ENCODE measurements at places on chromosomes 7 and 10.

GRCh38 chr10:97069576-97070362, 116.0 kb downstream of the SLIT1 start:
- no peak for DNase-seq

- DNase-seq: no peak
These were observed 57.7 kb downstream of the C10orf105 start for GRCh38 chr10:71661779-71662336.

DNA sequence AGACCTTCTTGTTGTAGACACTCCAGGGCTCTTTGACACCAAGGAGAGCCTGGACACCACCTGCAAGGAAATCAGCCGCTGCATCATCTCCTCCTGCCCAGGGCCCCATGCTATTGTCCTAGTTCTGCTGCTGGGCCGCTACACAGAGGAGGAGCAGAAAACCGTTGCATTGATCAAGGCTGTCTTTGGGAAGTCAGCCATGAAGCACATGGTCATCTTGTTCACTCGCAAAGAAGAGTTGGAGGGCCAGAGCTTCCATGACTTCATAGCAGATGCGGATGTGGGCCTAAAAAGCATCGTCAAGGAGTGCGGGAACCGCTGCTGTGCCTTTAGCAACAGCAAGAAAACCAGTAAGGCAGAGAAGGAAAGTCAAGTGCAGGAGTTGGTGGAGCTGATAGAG, 5.5 kb downstream of the GIMAP7 start:
- no peak for DNase-seq

DNA sequence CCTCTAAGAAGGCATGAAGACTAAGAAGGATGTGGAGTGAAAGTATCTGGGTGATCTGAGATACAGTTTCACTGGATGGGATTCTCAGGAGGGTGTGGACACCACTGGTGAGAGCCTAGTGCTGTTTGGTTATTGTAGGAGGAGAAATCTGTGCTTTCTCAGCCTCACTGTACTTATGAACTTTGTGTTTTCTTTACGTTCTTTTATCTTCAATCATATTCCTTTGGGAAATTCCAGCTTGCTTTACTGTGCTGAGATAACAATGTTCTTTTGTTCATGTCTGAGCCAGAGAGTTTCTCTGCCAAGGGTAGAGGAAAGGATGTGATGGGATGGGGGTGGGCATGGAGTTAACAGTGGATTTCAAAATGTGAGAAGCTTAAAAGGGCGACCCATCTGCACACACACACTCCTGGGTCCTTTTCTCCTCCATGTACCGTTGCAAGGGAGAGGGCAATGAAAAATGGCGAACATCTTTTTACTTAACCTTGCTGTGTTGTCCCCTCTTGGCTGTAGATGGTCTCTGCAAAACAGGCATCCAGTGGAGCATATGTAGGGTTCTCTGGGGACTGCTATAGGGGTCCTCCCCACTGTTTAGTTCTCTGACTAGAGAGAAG, 25.0 kb upstream of the TAX1BP1 start:
- no peak for DNase-seq

DNA sequence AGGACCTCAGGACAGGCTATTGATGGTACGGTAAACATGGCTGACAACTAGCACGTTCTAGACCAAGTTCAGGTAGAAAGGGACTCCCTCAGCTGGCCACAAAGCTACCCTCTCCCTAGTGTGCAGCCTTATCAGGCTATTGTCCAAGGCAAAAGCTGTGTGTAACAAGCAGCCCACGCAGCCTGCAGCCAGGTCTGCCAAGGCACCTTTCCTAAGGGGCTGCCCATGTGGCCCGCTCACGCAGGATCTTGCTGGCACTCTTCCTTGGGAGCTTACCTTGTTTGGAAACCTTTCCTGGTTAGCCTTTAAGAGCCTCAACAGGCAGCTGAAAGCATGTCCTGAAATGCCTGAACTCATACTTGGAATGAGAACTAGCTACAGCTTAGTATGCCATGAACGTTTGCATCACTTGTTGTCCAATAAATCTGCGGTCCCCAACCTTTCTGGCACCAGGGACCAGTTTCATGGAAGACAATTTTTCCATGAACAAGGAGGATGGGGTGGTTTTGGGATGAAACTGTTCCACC, 51.7 kb downstream of the SYPL1 start:
- no peak for DNase-seq

- DNase-seq: peak; percentile 25
These were observed 566.7 kb upstream of the NRP1 start for GRCh38 chr10:33901166-33901565.

- DNase-seq: no peak
These were observed 105.9 kb upstream of the TMEM168 start for GRCh38 chr7:112896026-112896601.

DNA sequence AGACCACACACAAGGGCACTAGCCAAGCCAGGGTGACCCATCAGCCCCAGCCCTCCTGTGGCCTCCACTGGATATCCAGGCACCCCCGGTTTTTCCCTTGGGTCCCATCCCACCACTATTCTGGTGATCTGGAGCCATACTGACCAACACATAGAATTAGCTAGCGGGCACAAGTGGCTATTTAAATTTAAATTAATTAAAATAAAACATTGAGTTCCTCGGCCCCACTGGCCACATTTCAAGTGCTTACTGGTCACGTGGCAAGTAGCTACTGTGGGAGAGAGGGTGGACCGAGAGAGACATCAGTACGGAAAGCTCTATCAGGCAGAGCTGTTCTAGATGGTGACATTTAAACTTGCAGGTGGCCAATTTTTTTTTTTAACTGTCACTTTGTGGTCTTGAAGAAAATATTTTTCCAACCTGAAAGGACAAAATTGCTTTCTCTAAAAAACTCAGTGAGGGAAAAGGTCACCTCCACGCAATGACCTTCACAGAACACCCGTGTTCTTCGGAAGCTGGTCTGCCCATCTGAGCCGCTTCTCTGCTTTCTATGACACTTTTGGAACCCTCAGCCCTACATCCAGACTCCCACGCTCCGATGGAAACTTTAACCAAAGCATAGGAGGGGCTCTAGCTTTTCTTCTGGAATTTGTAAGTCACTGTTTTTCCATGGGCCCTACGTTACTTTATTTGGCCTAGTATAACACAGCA, 30.0 kb downstream of the HIPK2 start:
- no peak for DNase-seq

GRCh38 chr7:148472406-148472805, 118.2 kb upstream of the C7orf33 start:
- no peak for DNase-seq

DNA sequence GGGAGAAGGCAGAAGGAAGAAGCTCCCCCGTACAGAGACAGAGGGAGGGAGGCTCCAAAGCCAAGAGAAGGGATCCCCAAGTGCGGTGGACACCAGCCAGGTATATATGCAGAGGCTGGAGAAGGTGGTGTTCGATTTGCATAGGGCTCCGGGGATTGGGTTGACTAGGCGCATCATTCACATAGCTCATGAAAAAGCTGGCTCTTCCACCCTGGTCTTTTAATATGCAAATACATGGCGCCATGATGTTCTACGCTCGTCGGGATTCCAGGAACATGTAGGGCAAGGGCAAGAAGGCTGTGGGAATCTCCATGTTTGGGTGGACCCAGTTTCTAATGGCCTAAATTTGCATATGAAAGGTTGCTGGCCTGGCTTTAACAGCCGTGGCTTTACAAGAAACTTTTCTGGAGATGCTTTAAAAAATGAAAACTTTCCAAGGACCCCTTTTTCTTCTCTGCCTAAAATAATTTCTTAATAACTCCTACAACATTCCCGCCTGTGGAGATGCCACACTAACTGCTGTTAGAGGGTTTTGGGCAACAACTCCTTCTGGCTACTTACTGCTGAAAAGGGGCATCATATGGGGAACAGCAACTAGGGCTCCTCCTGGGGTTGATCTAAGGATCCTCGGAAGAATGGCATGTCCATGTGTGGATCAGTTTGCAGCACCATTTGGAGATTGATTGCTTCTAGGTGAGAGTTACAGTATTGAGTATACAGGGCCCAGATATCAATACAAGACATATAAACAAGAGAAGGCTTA, 28.3 kb downstream of the C1GALT1 start:
- no peak for DNase-seq

DNA sequence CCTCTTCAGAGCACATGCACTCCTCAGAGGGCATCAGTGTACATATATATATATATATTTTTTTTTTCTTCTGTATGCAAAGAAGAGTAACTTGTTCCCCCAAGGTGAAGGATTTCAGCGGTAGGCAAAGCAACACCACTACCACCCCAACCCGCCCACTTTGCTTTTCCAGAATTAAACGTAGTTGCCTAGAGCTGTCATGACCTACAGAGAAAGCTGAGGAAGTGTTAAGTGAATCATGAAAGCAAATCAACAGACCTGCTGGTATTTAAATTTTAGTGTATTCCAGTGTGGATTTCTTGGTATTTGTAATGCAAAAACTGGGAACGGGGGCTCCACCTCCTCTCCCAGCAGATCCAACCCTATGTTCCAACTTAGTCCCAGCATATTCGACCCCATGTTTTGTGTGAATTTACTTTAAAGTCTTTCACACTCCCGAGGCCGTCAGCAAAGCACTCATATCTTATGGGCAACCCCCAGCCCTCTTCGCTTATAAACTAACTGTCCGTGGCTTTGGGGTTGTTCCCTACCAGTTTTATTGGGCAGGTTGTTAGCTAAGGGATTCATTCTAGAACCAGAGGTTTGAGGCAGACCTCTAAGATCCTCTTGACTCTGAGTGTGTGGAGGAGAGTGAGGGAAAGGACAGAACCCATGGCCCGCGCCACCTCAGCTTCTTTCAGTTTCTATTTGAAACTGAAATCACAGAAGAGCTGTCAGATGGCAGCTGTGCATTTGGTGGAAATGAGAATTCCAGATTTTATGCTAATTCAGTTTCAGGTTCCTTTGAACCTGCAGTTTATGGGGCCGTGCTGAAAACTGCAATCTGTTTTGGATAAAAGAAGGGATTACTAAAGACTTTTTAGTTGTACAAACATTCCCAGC, 450.2 kb upstream of the GALNT17 start:
- no peak for DNase-seq

- no peak for DNase-seq
These were observed 172.3 kb downstream of the CACNB2 start for GRCh38 chr10:18312374-18313139.

GRCh38 chr7:118232837-118233236, 8.3 kb downstream of the ANKRD7 start:
- no peak for DNase-seq

GRCh38 chr10:119409906-119410305, 132.6 kb downstream of the RGS10 start:
- no peak for DNase-seq

- no peak for DNase-seq
These were observed 329.2 kb upstream of the COBL start for GRCh38 chr7:51645702-51646298.

- DNase-seq: no peak
These were observed 145.1 kb downstream of the GNAI1 start for GRCh38 chr7:80279760-80280159.

GRCh38 chr10:70053841-70054288, 1.2 kb downstream of the MACROH2A2 start:
- no peak for DNase-seq

- DNase-seq: no peak
These were observed 20.1 kb downstream of the MGAM2 start for GRCh38 chr7:142131439-142132185.

DNA sequence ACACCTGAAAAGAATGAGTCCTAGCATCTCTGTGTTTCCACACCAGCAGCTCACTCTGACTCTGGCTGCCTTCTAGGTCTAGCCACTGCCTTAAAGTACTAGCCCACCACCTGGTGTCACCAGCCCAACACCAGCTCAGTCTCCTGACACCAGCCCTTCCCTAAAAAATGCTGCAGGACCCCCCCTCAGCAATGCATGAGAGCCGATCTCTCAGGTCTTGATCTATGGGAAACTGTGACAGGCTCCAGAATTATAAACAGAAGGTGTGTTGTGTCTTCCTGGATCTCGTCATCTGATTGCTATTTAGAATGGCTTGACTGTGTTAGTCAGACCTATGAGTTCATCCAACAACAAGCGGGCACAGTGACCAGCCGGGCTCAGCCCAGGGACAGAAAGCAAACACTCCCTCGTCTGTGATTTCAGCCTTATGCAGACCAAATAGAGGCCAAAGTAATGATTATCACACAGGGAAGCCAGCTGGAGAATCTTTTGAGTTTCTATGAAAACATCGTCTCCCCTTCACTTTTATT, 66.6 kb downstream of the CUBN start:
- DNase-seq: peak; percentile 74

DNA sequence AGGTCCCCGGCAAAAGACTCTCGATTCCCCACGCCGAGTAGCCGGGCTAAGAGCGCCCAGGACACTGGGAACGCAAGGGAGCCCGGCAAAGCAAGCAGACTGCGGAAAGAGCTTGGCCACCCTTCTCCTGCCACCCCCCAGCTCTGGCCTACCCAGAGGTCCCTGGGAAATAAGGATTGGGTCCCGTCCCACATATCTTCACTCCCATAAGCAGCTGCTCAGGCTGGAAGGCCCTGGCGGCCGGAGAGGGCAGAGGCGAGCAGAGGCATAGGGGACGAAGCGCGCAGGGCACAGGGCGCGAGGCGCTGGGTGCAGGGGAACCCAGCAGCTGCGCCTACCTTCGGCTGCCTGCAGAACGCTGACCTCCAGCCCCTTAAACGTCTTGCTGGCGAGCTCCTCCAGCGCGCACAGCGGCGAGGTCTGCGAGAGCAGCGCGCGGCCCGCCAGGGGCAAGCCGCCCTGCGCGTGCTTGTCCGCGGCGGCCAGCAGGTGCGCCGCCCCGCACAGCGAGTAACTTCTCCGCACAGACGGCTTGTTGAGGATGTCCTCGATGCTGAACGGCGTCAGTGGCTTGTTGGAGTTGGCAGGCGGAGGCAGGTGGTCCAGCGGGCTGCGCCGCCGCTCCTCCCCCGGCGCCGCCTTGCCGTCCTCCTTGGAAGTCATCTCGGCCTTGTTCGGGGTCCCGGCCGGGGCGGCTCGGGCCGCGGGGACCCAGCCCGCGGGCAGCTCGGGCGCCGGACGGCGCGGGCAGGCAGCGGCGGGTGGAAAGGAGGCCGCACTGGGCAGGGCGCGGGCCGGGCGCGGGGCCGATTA, 904 bp downstream of the LBX1 start:
- no peak for DNase-seq

DNA sequence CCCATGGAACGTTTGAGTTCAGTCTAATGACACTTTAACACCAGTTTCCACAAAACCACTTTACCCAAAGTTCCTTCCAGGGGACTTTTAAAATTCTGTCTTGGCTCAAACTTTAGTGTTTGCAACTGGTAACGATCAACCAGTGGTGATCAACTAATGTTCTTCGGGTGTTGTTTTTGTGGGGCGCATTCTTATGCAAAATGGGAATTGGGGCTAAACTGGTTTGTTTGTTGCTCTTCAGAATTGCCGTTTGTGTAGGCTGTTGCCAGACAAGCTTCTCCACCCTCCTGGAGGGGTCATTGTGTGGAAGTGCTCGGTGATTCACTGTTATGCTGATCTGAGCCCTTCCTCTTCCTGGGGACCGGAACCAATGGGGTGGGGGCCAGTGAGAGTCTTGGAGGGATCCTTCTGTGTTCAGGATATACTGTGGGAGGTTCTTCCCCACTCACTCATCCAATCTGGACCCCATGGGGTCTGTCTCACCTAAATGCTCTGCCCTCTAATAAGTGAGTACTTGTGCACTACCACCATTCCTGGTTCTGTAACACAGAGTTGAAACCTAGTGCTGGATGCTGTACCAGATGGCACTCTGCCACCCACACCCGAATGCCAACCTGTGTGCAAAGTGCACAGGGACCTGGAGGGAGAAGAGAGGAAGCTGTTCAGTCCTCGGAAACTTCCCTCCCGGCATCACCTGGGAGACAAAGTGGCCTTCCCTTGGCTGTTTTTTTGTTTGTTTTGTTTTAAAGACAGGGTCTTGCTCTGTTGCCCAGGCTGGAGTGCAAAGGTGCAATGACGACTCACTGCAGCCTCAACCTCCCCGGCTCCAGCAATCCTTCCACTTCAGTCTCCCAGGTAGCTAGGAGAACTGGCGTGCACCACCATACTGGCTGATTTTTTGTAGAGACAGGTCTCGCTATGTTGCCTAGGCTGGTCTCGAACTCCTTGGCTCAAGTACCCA, 2.1 kb downstream of the NFE2L3 start:
- DNase-seq: no peak
